ENCODE measurements at places on chromosomes 7 and 10.

GRCh38 chr7:144818511-144818910, 17.3 kb downstream of the TPK1 start:
- DNase-seq, result no peak

DNA sequence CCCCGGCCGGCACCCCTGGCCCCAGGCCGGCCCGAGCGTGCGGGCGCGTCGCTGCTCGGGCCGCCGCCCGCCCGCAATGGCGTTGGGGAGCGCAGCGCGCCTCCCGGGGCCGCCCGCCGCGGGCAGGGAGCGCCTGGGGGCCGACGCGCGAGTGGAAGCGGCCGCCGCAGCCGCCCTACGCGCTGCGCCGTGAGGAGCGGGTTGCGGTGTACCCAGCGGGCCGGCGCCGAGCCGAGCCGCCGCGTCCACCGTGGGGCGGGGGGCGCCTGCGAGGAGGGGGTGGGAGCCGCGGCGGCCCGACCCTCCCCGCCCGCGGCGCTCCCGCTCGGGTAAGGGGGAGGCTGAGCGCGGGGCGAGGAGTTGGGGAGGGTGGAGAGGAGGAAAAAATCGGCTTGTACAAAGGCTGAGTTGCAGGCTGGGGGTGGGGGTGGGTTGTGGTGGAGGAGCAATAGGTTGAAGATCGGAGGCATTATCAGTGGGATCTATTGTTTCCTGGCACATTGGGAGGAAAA, 473 bp downstream of the PPP1R9A start:
- no peak for DNase-seq

DNA sequence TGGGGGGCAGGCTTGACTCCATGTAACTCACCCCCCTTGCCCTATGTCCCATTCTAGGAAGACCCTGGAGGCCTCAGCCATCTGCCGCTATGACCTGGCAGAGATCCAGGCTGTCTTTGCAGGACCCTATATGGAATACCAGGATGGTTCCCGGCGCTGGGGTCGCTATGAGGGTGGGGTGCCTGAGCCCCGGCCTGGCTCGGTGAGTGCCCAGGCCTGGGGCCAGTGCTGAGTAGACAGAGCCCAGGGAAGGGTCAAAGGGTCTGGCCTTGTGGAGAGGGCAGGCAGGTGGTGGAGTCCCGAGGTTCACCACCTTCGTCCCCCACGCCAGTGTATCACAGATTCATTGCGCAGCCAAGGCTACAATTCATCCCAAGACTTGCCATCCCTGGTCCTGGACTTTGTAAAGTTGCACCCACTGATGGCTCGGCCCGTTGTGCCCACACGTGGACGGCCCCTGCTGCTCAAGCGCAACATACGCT, 7.5 kb downstream of the MRPL43 start:
- DNase-seq, result no peak

DNA sequence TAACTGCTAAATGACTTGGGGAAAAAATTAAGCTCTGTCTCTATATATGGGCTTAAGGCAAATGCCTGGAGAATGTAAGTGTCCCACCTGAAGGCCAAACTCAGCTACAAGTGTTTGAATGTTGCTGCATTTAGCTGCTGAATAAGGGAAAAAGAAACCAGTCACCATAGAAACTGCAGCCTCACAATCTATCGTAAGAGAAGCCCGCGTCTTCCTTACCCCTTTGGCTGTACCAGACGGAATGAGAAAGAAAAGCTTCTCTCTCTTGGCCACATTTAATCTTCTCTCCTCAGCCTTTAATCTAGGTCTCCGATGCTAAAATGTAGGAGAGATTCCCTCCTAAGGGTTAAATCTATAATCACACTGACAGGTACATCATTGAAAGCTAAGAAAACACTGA, 147.2 kb downstream of the SFMBT2 start:
- DNase-seq, result no peak

DNA sequence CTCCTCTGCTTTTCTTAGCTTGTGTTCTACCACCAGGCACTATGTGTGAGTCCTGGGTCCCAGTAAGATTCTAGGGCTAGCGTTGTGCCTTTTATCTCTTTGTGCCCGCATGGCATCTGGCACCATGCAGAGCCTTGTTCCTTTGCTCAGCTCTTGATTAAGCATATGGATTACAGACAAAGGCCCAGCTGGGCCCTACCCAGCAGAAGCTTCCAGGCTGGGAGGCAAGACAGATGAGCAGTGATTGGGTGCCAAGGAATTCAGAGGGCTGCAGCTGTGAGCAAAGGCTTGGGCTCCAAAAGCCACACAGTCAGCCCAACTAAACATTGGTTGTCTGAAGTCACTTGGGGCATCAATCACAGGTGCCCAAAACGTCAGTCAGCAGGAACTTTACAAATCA, 2.0 kb downstream of the ACSM6 start:
- no peak for DNase-seq

- no peak for DNase-seq
Measured at GRCh38 chr7:114294036-114294435, 120.6 kb upstream of the FOXP2 start.

DNA sequence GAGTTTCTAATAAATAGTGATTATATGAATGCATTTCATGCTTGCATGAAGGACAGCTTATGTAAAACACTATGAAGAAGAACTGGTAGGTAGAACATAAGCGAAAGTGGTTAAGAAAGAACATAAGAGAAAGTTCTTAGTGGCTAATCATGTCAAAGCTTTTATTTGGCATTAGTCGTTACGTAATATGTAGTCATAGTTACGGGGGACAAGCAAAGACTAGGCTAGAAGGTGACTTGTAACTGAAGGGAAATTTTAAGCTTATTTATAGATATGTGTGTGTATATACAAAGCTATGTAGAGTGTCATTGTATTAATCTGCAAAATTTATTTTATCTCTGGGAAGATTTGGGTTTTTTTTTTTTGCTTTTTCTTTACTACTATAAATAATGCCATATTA, 36.9 kb downstream of the CAPZA2 start:
- no peak for DNase-seq

- no peak for DNase-seq
Measured at GRCh38 chr7:80775482-80775881, 137.0 kb downstream of the CD36 start.

DNA sequence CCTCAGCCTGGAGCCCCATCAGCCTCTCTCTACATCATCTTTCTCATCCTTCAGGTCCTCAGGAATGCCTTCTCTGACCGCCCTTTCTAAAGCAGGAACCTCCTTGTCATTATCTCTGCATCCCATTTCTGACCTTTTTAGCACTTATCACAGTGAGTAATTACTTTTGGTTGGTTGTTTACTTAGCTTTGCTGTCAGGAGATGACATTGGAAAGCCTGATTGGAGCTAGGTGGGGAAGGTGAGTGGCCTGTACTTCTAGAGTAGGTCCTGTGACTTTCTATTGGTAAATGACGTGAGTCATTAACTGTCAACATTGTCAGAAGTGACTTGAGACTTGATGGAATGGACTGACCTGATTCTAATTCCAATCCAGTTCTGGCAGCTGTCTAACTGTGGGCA, 9.3 kb upstream of the SLC25A13 start:
- DNase-seq, result no peak

DNA sequence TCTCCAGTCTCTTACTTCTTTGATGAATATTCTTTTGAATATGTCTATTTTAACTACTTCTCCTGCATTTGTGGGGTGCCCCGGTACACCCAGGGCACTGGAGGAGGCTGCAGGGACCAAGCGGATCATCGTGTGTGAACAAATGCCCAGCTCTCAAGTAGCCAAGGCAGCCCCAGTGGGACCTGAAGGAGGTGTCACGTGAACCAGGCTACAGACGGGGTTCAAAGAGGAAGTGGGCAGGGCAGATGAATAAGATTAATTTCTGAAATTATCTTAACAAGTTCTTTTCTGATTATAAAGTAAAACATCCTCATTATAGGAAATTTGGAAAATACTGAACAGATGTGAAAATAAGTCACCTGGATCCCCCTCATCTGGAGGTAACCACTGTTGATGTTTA, 78.4 kb upstream of the DUSP5 start:
- DNase-seq, result no peak

- no peak for DNase-seq
Measured at GRCh38 chr10:53023411-53023810, 250.8 kb upstream of the MBL2 start.

DNA sequence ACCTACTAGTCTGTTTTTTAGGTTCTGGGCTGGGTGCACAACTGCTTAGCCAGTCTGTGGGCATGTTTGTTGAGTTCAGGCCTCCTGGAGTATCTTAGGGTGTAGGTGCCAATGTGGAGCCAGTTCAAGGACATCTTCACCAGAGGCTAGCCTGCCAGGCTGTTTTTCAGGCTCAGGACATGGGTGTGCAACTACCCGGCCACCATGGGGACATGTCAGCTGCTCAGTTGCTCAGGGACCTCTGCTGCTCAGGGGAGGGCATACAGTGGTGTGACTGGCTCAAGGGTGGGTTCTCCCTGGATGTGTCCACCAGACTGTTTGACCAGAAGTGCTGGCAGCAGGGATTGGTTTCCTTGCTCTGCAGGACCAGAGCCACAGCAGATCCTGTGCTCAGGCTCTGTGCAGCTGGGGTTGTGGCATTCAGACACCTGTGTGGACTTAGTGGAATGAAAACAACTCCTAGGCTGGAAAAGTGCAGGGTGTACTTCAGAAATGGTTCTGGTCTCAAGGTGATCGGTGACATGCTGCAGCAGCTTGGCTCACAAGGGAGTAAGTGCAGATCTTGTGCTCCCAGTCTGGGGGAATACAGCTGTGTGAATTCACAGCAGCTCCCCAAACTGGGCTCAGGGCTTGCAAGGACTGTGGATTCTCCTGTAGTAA, 44.8 kb downstream of the PALS2 start:
- no peak for DNase-seq

GRCh38 chr7:27640884-27641574, 21.7 kb downstream of the HIBADH start:
- DNase-seq, result no peak

DNA sequence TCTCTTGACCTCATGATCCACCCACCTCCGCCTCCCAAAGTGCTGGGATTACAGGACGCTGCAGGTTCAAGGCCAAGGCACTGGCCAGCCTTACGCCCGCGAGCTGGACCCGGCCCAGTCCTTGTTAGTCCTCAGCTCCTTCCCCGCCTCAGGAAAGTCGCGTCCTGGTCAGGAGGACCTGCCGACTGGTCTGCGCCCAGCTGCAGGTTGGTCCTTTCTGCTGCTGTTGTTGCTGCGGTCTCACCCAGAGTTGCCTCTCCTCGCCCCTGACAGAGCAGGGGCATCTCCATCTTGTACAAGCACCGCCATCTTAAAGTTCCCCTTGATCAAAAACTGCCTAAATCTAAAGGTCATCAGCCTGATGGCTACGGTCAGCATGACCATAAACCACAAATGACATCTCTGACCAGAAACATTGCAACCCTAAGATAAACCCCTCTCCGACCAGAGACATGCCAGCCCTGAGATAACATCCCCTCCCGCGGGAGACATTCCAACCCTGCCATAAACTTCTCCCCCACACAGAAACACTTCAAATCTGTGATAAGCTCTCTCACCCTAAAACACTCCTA, 13.9 kb upstream of the BMS1 start:
- no peak for DNase-seq

GRCh38 chr10:43912469-43912868, 263.8 kb upstream of the ZNF32 start:
- no peak for DNase-seq
